ENCODE measurements at places on chromosomes 13 and 19. TPM values are rescaled to one million over a fixed set of nuclear protein-coding genes. Genes with fewer than 3 reads are reported as not detected.

OR7C1 gene
- total RNA-seq: not detected

DNA sequence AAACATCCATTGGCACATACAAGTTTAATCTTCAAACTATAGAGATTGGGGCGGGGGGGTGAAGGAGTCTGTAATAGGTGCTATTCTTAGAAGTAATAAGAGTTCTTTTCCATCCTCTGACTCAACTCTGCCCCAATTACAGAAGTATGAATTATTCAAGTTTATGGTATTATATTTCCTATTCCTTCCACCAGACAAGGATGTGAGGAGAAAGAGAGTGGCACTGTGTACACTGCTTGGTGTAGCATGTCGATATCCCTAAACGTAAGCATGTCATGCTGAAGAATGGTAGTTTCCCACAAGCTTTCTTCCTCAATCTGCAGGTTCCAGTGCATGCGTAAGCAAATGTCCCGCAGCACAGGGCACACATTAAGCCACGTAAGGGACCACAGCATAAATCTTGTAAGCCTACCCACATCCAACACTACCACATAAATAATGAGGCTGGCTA lies 14.1 kb downstream of the BRD4 start:
- DNase-seq: no peak
- H3K27me3 ChIP-seq: no peaks in the 10 kb centered on the region
- H3K4me1 ChIP-seq: peaks cover 67% of the 10 kb centered on the region
- H3K27ac ChIP-seq: no peak overlapping the region

DNA sequence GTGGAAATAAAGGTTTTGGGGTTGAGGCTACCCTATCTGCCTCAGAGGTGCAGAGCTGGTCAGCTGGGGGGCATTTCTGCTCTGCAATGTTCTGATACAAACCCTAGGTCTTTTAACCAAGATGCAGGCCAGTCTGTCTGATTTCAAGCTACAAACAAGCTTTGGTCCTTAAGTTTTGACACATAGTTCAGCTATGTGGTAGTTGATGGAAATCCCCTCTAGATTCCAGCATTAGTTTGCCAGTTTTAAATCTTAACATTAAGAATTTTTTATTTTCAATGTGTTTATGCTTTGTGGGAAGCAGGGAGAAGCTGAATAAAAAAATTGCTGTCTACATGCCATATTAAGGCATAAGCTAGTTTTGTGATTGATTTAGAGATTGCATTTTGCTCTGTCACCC lies 225.7 kb downstream of the LMO7 start:
- no peaks in the 10 kb centered on the region for H3K27me3 ChIP-seq
- DNase-seq: no peak
- H3K27ac ChIP-seq: no peak overlapping the region
- no peaks in the 10 kb centered on the region for H3K4me1 ChIP-seq

GRCh38 chr19:18416778-18417249 lies 2.4 kb upstream of the SSBP4 start:
- peak overlapping the region; percentile 98 for H3K27ac ChIP-seq
- H3K36me3 ChIP-seq: no peaks in the 10 kb centered on the region

AKT1S1 gene
- total RNA-seq: 39.6 TPM

- H3K4me1 ChIP-seq: no peaks in the 10 kb centered on the region
- no peak overlapping the region for H3K27ac ChIP-seq
- H3K36me3 ChIP-seq: no peaks in the 10 kb centered on the region
- H3K4me3 ChIP-seq: no peak overlapping the region
These were observed 8.9 kb downstream of the CACNG8 start for GRCh38 chr19:53971673-53972072.

GRCh38 chr19:39307046-39307821 lies 11.0 kb downstream of the IFNL1 start:
- H3K27me3 ChIP-seq: peaks cover 84% of the 10 kb centered on the region
- peaks cover 18% of the 10 kb centered on the region for H3K4me1 ChIP-seq
- H3K36me3 ChIP-seq: no peaks in the 10 kb centered on the region
- no peak for DNase-seq

DNA sequence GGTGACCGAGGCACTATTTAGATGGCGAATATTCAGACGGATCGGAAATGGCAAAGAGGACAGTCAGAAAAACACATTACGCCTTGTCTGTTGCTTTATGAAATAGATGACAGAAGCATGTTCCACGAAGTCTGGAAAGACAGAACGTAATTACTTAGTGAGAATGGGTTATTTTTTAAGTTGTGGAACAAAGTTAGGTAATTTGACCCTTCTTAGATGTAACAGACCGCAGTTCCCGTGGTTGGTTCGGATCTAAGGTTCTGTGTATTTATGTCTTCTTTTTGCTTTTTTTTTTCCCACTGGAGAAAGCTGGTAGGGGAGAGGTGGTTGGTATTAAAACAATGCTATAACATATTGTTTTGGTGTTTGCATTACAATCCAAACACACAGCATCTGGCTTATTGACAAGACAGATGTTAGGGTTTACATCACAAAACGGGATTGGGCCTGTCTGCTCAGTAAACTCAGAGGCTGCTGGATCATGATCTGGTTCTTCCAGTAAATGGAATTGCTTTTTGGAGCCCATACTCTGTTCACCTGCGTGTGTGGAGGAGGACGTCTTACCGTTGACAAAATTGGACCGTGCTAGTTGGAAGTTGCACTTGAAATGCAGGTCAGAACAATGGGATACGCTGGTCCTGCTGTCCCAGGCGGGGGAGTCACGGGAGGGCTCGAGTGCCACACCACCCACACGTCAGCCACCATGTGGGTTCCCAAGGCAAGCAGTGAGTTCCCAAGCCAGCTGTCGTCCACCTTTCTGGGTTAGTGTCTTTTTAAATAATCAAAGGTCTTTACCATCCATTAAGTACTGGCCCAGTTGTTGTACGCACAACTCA lies 13.8 kb downstream of the ATP11A start:
- H3K36me3 ChIP-seq: peaks cover 7% of the 10 kb centered on the region
- peak overlapping the region; percentile 23 for H3K27ac ChIP-seq
- no peaks in the 10 kb centered on the region for H3K27me3 ChIP-seq
- peaks cover 49% of the 10 kb centered on the region for H3K4me1 ChIP-seq

DNA sequence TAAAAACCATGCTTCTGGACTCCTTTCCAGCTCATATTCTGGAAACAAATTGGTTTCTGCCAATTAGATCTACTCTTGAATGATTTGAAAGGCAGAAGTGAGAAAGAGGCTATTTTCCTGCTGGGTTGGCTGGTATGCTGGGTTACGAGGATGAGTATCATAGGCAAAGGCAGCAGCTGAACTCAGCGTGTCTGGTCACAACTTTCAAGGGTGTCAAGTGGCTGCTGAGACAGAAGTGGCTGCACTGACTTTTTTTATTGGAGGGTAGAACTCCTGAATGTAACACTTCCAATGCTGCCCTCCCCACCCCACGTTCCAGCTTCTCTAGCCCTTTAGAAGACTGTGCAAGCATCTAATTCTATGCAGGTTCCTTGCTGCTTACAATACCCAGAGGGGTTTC lies 8.3 kb upstream of the DZIP1 start:
- no peak for DNase-seq
- peaks cover 3% of the 10 kb centered on the region for H3K27me3 ChIP-seq
- no peaks in the 10 kb centered on the region for H3K4me1 ChIP-seq
- H3K4me3 ChIP-seq: no peak overlapping the region
- H3K36me3 ChIP-seq: no peaks in the 10 kb centered on the region

- peaks cover 9% of the 10 kb centered on the region for H3K4me1 ChIP-seq
- H3K4me3 ChIP-seq: peak overlapping the region; percentile 91
- no peak overlapping the region for H3K27ac ChIP-seq
- no peak for DNase-seq
- peaks cover 9% of the 10 kb centered on the region for H3K36me3 ChIP-seq
- H3K27me3 ChIP-seq: no peaks in the 10 kb centered on the region
These were observed 558 bp upstream of the PPAN start for GRCh38 chr19:10105509-10106099.

DNA sequence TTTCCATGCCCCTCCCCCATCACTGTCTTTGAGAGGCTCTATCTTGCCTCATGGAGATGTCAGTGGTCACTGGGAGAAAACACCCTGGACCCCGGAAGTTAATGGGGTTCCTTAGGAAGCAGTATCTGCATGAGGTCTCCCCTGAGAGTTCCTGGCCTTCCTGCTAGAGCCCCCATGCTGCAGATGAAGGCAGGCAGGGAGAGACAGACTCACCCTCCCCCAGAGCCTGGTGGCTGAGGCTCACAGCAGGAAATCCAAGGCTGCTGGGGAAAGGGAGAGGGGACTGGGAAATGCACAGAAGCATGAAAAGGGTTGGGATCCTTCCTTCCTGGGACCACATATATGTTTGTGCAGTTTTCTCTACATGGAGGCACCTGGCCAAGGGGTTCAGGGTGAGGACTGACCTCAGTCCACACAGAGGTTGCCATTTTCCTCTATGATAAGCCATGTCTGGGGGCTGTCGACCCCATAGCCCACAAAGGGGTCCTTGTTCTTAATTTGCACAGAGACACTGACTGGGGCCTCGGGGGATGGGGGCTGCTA lies 95.4 kb downstream of the RNASEH2B start:
- H3K27me3 ChIP-seq: no peaks in the 10 kb centered on the region
- DNase-seq: no peak
- peaks cover 16% of the 10 kb centered on the region for H3K4me1 ChIP-seq
- H3K36me3 ChIP-seq: no peaks in the 10 kb centered on the region
- H3K4me3 ChIP-seq: no peak overlapping the region

SLC5A5 gene
- not detected for total RNA-seq

DNA sequence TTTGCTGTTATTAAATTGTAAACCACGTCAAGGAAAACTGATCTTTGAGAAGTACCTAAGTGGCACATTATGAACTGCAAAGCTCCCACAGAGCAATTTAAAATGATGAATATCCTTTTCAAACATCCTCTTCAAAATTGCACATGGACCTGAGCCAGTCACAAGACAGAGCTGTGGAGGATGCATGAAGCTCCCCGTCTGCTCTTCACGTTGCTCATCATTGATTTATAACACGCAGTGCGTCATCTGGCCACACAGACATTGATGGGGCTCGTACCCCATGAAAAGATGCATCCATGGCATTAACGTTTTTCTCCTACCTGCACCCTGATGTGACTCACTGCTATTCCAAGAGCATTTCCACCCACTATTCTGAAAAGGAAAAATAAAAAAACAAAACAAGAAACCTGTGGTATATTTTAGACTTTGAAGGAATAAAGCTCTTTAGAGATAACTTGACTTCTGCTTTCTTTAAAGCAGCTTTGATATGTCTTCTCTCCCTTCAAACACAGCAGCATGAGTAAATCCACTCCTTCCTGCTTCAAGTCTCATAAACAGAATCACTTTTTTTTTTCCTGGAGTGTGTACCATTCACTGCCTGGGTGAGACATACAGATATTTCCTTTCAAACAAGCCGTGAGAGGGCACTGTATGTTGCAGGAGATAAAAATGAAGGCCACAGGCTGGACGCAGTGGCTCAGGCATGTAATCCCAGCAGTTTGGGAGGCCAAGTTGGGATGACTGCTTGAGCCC lies 7.2 kb upstream of the SERTM1 start:
- no peak for DNase-seq
- H3K4me1 ChIP-seq: no peaks in the 10 kb centered on the region
- H3K27me3 ChIP-seq: peaks cover 38% of the 10 kb centered on the region
- H3K4me3 ChIP-seq: no peak overlapping the region

- no peaks in the 10 kb centered on the region for H3K4me1 ChIP-seq
- DNase-seq: no peak
- peaks cover 10% of the 10 kb centered on the region for H3K27me3 ChIP-seq
- H3K27ac ChIP-seq: no peak overlapping the region
- H3K4me3 ChIP-seq: no peak overlapping the region
These were observed 55.9 kb upstream of the SERP2 start for GRCh38 chr13:44317752-44318151.

LIM2 gene
- total RNA-seq: not detected

DNA sequence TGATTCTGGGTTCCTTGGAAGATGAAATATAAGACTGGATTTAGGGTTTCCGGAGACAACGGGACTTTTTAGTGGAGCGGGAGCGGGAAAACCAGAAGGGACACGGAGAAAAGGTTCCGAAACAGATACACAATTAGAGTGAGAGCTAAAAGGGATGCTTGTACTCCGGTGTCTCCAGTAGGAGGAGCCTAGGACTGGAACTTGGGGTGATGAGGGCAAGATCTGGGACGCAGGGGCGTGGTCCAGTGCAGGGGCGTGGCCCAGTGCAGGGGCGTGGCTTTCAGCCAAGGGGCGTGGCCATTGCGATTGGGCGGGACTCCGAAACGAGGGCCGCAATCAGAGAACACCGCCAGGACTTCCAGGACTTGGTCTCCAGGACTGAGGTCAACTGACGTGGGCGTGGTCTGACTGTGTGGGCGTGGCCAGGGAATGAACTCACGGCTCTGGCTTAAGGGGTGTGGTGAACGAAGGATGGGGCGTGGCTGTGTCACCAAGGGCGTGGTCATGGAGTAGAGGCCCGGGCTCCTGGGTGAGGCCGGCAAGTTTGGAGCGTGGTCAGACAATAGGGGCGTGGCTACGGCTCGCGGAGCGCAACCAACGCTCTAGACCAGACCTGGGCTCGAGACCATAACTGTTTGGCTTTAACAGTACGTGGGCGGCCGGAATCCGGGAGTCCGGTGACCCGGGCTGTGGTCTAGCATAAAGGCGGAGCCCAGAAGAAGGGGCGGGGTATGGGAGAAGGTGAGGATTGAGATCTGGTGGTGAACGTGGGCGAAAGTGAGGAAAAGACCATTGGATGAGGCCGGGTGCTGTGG lies at the start of gene DKKL1:
Gene DKKL1, plus strand, starts transcription at position 610 of the 815 bp plus-strand sequence. Its CDS starts 122 bp downstream, at position 732.
- no peak within 1 kb of the TSS for H3K27ac ChIP-seq
- peaks cover 5% of the 10 kb centered on the region for H3K27me3 ChIP-seq
- no peak within 1 kb of the TSS for H3K4me3 ChIP-seq
- DNase-seq: peak; percentile 100
- peaks cover 14% of the 10 kb centered on the region for H3K4me1 ChIP-seq

GRCh38 chr13:95420501-95420900 lies 119.2 kb upstream of the ABCC4 start:
- H3K4me1 ChIP-seq: peaks cover 4% of the 10 kb centered on the region
- no peak overlapping the region for H3K4me3 ChIP-seq
- DNase-seq: no peak
- H3K36me3 ChIP-seq: no peaks in the 10 kb centered on the region
- H3K27me3 ChIP-seq: no peaks in the 10 kb centered on the region

- no peaks in the 10 kb centered on the region for H3K36me3 ChIP-seq
- DNase-seq: no peak
- H3K4me1 ChIP-seq: peaks cover 69% of the 10 kb centered on the region
- H3K27me3 ChIP-seq: no peaks in the 10 kb centered on the region
These were observed 290.8 kb downstream of the FOXO1 start for GRCh38 chr13:40375489-40376171.

DNA sequence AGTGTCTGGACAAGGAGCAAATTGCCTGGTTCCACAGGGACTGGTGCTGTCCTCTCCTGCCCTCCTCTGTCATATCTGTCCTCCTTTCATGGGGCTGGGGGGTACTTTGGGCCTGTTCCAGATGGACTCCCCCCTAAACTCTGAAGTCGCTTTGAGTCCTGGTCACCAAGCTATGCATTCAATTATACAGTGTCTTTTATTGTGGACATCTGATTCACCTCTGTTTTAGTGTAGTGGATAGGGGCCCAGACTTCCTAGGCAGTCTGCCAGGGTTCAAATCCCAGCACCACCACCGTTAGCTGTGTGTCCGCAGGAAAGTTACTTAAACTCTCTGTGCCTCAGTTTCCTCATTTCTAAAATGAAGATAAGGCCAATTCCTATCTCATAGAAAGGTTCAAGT lies 21.0 kb upstream of the IRS2 start:
- no peaks in the 10 kb centered on the region for H3K4me1 ChIP-seq
- H3K36me3 ChIP-seq: no peaks in the 10 kb centered on the region
- no peak for DNase-seq
- H3K27me3 ChIP-seq: no peaks in the 10 kb centered on the region

DAND5 gene
- total RNA-seq: not detected

FCAR gene
- total RNA-seq: not detected

JUNB gene
- 9.6 TPM for total RNA-seq

- H3K4me3 ChIP-seq: peak overlapping the region; percentile 99
- peak overlapping the region; percentile 57 for H3K27ac ChIP-seq
- H3K4me1 ChIP-seq: peaks cover 59% of the 10 kb centered on the region
- peaks cover 21% of the 10 kb centered on the region for H3K27me3 ChIP-seq
- DNase-seq: no peak
These were observed 7.5 kb downstream of the RPS9 start for GRCh38 chr19:54207983-54208783.

CEACAM1 gene
- total RNA-seq: not detected

FCGBP gene
- total RNA-seq: 1.0 TPM

Measured in neural crest cell (in vitro differentiated cells).